ENCODE measurements at places on chromosomes 6 and 20.

DNA sequence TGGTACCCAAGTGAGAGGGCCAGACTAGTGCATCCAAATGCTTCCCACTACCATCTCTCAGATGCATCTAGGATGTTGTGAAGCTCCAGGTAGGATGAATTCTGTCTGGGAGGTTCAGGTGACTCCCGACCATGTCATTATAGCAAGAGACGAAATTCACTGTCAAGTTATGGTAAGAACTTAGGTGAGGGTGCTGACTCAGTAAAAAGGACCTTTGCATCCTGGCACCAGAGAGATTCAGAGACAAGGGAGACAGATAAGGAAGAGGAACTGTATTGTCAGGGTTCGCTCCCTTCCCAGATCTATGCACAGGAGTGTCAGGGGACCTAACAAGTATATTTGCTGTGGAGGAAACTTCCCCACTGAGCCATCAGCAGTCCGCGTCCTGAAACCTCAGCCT, 11.2 kb upstream of the PRIM2 start:
- DNase-seq: no peak

- DNase-seq: peak; percentile 35
These were observed 28.3 kb downstream of the MRS2 start for GRCh38 chr6:24431045-24431451.

- no peak for DNase-seq
These were observed 3.3 kb upstream of the STK38 start for GRCh38 chr6:36550473-36551000.

DNA sequence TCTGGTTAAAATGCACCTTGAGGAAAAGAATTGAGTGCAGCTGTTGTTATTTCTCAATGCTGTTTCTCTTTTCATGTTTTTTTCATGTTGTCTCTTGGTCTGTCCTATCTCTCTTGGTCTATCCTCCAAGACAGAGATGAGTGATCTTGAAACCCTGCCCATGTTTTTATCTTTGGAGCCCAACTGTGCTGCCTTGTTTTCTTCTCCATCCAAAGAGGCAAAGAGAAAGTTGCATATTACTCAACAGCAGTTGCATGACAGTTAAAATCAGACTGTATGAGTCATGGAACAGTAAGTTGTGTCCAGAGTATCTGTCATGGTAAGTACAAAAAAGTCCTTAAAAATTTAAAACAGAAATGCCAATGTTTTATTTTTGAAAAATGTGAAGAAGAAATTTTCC, 26.2 kb downstream of the BCAS1 start:
- DNase-seq: peak; percentile 57

DNA sequence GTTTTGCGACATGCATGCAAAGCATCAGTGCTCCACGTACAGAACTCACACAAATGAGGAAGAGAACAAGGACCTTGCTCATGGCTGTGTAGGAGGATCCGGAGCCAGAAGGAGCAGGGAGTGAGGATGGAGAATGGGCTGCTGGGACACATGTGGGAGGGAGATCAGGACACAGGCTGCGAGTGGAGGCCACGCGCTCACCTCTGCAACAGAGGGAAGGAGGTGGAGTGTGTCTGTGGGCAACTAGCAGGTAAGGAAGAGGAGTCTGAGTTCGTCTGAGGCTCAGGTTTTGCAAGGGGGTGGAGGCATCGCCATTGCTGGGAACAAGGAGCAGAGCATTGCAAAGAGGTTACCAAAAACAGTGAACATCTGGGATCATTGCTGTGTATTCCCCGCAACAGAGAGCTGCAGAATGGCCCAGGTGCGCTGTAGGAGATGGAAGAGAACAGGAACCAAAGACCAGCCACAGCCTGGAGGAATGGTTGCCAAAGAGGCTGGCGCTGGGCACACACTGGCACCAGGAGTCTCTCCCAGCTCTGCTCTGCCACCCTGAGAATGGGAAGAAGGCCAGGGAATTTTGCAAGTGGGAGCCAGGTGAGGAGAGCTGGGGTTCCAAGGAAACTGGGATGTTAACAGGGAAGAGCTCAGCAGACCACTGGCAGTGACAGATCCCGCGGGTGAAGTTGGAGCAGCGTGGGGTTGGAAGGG, 90.0 kb upstream of the RPS6KA2 start:
- no peak for DNase-seq

DNA sequence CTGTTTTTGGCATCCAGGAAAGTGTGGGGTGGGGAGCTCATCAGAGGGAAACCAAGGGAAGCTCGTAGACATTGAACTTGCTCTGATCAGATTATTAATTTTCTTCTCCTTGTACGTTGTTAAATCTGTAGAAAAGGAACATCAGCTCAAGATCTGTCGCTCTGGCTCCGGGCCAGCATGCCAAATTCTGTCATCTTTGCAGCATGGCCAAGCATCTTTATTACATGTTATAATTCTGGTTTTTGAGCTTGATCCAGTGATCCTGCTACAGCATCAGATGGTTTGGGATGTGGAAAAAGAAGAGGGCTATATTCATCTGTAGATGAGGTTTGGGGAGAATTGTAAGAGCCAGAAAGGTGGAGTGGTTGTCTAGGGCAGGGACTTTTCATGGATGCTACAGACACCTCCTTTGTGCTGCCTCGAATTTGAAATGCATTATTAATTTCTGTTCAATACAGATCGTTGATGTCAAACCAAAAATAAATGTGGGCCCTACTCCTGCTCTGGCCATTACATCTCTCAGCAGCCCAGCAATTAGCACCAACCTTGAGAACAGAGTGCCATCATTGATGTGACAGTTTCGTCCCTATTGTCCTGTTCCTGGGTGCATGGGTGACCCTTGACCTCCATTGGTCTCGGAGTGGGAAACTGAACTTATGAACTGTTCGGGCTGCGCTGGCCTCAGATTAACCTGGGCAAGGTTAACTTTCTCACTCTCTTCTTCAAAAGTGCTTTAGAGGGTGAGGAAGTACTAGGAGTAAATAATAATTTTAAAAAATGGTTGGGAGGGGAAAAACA, 250.8 kb downstream of the SOX4 start:
- no peak for DNase-seq

GRCh38 chr20:37901654-37902503, 1.0 kb upstream of the VSTM2L start:
- DNase-seq: peak; percentile 74

- no peak for DNase-seq
These were observed 90.4 kb upstream of the TMEM30A start for GRCh38 chr6:75374961-75375400.
